ENCODE measurements at places on chromosomes 11 and 22.

- no peak for DNase-seq
Measured at GRCh38 chr11:61158691-61159381, 2.4 kb downstream of the VPS37C start.

DNA sequence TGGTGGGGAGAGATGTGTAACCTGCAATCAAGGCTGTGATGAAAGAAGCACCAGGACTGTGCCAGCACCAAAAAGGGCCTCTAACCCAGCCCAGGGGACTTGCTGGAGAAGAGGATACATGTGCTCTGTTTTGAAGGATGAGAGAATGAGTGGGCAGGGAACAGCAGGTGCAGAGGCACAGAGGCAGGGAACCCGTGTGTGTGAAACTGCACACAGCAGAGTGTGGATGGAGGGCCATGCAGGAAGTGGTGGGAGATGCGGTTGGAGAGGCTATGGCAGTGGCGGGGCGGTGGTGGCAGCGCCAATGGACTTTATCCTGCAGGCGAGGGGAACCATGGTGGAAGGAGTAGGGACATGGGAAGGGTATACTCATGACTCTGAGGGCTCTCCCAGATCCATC, 25.2 kb upstream of the LRRC32 start:
- DNase-seq = no peak

GRCh38 chr11:85806876-85807275, 4.1 kb downstream of the SYTL2 start:
- no peak for DNase-seq

DNA sequence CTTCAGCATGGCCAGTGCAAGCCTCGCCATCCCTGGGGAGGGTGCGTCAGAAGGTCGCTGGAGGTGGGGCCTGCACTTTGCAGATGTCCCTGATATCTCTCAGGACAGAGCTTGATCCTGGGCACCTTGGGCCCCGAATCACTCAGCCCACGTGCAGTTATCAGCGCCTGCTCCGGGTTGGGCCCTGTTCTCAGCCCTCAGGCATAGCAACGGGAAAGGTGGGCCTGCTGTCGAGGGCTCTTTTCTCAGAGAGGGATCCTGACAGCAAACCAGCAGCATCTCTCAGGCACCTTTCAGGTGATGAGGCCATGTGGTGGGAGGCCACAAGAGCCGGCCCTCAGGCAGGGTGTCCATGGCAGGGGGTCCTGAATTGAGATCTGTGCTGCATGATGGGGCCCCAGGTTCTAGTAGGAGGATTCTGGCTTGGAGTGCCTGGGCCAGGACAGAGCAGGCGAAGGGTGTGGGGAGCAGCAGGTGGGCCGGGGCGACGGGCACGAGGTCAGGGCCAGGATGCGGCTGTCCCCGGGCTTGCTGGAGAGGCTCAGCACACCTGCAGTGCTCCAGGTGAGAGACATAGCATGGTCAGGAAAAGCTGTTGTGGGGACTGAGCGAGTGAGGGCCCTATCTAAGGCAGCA, 280.5 kb downstream of the TBC1D22A start:
- no peak for DNase-seq

DNA sequence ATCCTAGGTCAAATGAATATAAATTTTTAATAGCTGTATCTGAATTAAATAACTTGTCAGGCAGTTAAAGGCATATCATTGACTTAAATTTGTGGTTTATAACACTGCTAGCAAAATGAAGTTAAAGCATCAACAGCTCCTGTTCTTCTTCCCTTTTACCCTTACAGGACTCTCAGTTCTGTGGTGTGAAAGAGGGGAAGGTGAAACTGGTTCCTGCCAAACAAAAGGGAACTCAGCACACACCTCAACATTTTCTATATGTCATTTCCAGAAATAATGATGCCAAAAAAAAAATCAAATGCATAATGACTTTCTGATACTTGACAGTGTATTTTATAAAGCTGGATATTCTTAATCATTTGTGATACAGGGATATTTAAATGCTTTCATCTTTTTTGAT, 21.2 kb downstream of the ARL14EP start:
- no peak for DNase-seq

DNA sequence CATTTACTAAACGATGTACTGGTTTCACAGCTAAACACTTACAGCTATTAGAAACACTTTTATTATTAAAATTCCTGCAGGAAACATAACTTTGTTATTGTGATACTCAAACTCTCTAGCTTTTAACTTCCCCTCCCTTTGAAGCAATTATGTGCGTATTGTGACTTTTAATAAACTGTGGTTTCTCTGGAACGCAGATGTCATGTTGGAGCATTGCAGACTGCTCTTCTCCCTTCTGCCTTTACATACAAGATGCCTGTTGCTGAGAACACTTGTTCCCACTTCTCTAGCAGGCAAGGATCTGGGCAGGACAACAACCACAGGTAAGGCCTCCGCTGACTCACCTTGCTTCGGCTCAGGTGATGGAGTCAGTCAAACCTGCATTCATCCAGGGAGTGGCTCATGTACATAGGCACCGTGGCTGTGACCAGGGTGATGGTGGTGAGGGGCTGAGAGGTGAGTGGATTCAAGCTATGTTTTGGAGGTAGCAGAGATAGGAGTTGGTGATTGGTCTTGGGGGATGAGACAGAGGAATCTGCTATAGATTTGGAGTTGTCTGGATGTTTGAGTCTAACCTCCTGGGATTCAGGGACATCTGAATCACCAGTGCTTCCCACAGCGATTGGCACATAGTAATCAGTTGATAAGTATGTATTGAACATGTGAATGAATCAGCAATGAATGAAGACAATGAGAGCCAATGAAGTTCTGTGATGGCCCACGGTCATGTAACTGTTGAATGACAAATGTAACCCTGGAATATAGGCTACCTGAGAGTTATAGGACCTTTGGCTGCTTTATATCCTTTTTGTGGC, 106.0 kb downstream of the ADAMTS15 start:
- no peak for DNase-seq

GRCh38 chr11:16879690-16880089, 134.5 kb downstream of the PLEKHA7 start:
- no peak for DNase-seq

DNA sequence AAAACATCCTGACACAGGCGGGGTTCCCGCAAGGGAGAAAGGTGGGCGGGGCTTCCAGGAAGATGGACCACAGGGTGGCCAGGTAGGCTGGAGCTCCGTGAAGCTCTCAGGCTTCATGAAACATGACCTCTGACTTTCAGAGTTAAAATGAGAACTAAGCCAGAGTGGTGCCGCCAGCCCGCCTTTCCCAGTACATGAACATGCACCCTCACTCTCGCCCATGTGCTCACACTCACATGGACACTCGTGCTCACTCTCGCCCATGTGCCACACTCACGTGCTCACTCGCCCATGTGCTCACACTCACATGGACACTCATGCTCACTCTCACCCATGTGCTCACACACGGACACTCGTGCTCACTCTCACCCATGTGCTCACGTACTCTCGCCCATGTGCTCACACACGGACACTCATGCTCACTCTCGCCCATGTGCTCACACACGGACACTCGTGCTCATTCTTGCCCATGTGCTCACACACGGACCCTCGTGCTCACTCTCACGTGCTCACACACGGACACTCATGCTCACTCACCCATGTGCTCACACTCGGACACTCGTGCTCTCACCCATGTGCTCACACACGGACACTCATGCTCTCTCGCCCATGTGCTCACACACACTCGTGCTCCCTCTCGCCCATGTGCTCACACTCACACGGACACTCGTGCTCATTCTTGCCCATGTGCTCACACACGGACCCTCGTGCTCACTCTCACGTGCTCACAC, 10.0 kb downstream of the RNH1 start:
- DNase-seq = no peak

DNA sequence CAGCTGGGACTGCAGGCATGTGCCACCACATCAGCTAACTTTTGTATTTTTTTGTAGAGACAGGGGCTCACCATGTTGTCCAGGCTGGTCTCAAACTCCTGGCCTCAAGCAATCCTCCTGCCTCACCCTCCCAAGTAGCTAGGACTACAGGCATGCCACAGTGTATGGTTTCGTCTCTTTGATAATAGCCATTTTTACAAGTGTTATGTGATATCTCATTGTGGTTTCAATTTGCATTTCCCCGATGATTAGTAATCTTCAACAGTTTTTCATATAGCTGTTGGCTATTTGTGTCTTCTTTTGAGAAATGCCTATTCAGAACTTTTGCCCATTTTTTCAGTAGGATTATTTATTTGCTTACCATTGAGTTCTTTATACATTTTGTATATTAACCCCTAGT, 9.0 kb upstream of the MTMR3 start:
- DNase-seq = no peak

DNA sequence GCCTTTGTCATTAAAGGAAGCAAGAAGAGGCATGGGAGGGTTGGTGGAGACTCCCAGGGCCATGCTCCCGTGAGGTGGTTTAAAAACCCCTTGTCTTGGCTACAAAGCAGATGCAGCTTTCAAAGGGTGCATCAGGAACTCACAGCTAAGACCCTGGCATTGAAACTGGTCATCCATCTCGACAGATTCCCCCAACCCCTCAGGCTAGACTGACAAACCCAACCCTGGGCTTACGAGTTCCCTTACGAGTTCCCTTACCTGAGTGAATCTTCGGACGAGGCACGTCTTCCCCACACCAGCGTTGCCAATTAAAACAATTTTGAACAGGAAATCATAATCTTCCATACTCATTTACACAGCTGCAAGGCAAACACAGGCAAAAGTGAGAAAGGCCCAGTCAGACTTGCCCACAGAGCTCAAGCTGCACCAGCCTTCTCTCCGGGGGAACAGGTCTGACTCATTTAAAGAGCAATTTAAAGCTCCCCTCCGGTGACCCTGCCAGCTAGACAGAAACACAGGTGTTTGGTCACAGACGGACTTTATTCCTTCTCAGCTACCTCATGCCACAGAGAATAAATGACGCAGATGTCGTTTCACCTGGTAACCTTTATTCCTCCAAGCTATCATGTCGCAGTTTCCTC, 74.6 kb downstream of the RAB30 start:
- DNase-seq = no peak

- DNase-seq = no peak
Measured at GRCh38 chr11:75530577-75530976, 4.8 kb upstream of the GDPD5 start.

GRCh38 chr22:45771711-45772110, 100.1 kb downstream of the ATXN10 start:
- no peak for DNase-seq

GRCh38 chr11:44470854-44471253, 94.6 kb upstream of the CD82 start:
- DNase-seq = no peak

Measured in NT2/D1 (cell line).